ENCODE measurements at places on chromosomes 3 and 15.

DNA sequence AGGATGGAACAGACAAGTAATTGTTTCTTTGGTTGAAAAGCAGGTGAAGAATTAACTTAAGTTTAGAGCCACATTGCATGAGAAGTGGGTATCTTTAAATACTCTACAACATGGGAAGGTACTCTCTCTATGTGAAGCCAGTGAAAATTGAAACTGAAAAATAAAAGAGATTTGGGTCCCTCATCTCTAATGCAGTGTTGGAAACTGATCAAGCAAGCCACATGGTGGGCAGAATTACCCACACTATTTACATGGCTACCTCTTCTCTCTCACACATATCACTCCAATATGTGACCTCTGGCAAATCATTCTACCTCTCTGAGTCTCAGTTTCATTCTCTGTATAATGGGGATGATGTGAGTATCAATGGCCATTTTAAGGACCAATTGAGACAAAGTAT, 339.0 kb downstream of the IL5RA start:
- no peak for DNase-seq

GRCh38 chr3:152945556-152945955, 110.6 kb downstream of the P2RY1 start:
- DNase-seq = no peak

DNA sequence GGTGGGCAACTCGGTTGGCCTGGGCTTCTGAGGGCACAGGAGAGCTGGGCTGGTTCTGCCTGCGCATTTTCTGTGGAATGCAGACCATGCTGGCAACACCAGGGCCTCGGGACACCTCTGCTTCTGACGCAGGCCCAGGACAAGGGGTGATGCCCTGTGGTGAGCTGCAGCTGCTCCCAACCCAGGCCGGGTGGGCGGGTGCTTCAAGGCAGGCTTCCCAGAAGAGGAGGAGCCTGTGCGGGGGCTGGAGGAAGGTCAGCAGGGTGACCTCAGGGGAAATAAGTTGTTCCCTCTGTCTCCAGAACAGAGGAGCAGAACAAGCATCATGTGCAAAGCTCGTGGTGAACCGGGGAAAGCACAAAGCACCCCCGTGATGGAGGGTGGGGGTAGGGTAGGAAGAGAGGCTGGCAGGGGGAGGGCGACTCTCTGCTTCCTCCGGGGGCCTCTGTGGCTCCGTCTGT, 11.0 kb upstream of the PLXNA1 start:
- no peak for DNase-seq

- no peak for DNase-seq
Observed at GRCh38 chr3:26704736-26705135, 82.2 kb downstream of the LRRC3B start.

- no peak for DNase-seq
Observed at GRCh38 chr3:12195231-12195630, 36.5 kb upstream of the TIMP4 start.

- no peak for DNase-seq
Observed at GRCh38 chr3:171001957-171002694, 24.4 kb downstream of the SLC2A2 start.

DNA sequence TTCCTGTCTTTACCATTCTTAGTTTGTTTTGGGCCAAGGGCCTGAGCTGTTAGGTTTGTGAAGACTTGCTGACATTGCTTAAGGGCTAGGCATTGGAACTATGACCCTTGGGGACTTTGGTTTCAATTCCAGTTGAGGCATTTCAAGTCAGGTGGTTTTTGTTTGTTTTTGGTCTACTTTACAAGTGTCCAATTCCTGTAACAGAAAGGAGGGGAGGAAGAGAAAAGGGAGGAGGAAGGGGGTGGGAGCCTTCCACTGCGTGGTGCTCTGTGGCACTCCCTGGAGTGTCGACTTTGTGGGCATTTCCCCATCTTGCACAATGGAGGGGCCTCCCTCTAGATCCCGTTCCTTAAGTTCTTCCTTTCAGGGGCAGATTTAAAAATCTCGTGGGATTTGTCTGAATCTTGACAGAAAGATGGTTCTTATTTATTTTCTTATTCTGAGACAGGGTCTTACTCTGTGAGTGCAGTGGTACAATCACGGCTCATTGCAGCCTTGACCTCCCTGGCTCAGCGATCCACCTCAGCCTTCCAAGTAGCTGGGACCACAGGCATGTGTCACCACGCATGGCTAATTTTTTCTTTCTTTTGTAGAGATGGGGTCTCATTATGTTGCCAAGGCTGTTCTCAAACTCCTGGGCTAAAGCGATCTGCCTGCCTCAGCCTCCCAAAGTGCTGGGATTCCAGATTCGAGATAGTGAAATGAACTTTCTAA, 59.5 kb upstream of the RYK start:
- DNase-seq = no peak

GRCh38 chr3:175111036-175111435, 251.9 kb downstream of the NAALADL2 start:
- no peak for DNase-seq

DNA sequence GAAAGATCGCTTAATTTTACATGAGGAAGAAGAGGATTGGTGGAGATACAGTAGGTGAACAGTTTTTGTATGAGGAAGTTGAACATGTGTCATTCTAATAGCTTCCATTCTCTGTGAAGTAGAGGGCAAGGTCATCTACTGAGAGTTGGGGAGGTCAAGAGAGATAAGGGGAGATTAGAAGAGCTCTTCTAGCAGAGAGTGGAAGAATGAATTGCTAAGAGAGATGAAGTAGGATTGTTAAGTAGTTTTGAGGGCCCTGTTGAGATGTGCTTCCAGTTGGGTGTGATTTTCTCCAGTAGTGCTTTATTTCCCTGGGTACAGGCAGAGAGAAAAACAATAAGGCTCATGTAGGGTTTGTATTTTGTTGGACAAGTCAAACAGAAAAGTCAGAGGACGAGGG, 5.2 kb downstream of the OPA1 start:
- no peak for DNase-seq

DNA sequence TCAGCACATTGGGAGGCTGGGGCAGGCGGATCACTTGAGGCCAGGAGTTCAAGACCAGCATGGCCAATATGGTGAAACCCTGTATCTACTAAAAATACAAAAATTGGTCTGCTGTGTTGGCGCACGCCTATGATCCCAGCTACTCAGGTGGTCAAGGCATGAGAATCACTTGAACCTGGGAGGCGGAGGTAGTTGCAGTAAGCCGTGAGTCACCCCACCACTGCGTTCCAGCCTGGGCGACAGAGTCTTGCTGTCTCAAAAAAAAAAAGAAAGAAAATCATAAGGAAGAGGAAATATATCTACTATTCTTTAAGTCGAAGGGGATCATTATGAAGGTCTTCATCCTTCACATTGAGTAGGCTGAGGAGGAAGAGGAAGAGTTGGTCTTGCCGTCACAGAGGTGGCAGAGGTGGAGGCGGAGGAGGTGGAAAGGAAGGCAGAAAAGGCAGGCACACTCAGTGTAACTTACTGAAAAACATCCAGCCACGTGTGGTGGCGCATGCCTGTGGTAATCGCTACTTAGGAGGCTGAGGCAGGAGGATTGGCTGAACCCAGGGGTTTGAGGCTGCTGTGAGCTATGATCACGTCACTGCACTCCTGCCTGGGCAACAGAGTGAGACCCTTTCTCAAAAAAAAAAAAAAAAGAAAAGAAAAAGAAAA, 14.2 kb downstream of the CSK start:
- DNase-seq = no peak

DNA sequence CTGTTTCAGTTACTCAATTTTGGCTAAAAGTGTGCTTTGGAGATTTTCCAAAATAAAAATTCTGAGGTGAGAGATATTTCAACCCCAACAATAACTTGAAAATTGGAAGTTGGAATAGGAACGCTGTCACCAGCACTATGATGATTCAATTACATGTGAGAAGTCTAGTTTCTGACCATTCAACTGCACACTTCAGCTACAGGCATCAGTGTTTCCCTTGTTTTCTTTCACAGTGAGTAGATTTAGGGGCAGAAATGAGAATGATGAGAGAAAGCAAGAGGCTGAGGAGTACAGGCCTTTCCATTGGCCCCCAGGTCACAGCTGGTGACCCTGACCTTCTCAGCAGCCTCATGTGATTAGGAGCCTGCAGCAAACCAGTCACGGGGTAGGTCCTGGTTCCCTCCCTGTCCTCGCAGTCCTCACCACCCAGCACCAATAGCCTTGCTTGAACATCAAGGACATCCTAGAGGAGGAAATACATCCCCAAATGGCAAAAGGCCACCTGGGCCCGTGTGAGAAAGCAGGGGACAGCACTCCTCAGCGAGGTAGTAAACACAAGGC, 10.0 kb upstream of the FILIP1L start:
- no peak for DNase-seq

Measured in effector memory CD8-positive, alpha-beta T cell (primary cell).